ENCODE measurements at places on chromosomes 4 and X. TPM values are rescaled to one million over a fixed set of nuclear protein-coding genes. Genes with fewer than 3 reads are reported as not detected.

GRCh38 chrX:140572724-140573123, 67.9 kb upstream of the SOX3 start:
- no peak overlapping the region for H3K27ac ChIP-seq
- H3K36me3 ChIP-seq: no peaks in the 10 kb centered on the region
- DNase-seq: peak; percentile 52
- no peaks in the 10 kb centered on the region for H3K27me3 ChIP-seq
- no peaks in the 10 kb centered on the region for H3K4me1 ChIP-seq

DNA sequence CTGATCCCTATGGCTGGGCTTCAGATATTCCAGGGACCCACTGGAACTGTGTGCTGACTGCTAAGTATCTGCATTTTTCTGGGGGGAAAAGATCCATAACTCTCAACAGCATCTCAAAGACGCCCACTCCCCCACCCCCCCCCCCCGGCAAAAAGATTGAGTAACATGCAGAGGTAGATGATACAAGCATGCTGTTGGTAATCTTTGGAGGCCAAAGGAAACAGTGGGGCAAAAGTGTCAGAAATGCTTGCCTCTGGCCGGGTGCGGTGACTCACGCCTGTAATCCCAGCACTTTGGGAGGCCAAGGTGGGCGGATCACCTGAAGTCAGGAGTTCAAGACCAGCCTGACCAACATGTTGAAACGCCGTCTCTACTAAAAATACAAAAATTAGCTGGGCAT, 12.2 kb downstream of the XPNPEP2 start:
- no peak for DNase-seq
- no peaks in the 10 kb centered on the region for H3K4me1 ChIP-seq
- H3K4me3 ChIP-seq: no peak overlapping the region
- H3K27me3 ChIP-seq: no peaks in the 10 kb centered on the region
- no peak overlapping the region for H3K27ac ChIP-seq
- H3K36me3 ChIP-seq: no peaks in the 10 kb centered on the region

DNA sequence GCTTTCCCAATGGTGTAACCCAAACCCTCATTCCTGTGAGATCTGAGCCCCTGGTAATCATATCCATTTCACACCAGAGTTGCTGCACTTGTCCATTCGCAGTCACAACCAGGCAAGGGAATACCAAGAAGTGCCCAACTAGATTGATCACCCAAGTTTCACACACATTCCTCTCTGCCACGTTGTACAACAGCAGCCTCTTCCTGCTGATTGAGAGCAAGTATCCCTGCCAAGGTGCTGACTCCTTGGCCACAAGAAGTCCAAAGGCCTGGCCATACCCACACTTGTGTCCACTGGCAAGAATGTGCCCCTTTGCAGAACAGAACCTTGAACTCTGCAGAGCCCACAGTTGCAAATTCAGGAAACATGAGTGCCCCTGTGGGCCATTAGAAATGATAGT, 6.5 kb upstream of the ACOT9 start:
- no peak for DNase-seq
- H3K27me3 ChIP-seq: no peaks in the 10 kb centered on the region
- no peak overlapping the region for H3K4me3 ChIP-seq
- no peaks in the 10 kb centered on the region for H3K36me3 ChIP-seq
- H3K4me1 ChIP-seq: no peaks in the 10 kb centered on the region
- no peak overlapping the region for H3K27ac ChIP-seq

Gene CLCN4
- 6.9 TPM for total RNA-seq

Gene GC
- not detected for total RNA-seq

Gene NALF2
- total RNA-seq: 11.2 TPM

Gene FOXR2
- not detected for total RNA-seq
